ENCODE measurements at places on chromosomes 6 and 20. TPM values are rescaled to one million over a fixed set of nuclear protein-coding genes. Genes with fewer than 3 reads are reported as not detected.

- peak overlapping the region; percentile 50 for H3K4me3 ChIP-seq
- peak; percentile 93 for DNase-seq
- H3K27me3 ChIP-seq = no peaks in the 10 kb centered on the region
- peak overlapping the region; percentile 80 for H3K27ac ChIP-seq
These were observed 40.8 kb upstream of the FOXP4 start for GRCh38 chr6:41505122-41506049.

DNA sequence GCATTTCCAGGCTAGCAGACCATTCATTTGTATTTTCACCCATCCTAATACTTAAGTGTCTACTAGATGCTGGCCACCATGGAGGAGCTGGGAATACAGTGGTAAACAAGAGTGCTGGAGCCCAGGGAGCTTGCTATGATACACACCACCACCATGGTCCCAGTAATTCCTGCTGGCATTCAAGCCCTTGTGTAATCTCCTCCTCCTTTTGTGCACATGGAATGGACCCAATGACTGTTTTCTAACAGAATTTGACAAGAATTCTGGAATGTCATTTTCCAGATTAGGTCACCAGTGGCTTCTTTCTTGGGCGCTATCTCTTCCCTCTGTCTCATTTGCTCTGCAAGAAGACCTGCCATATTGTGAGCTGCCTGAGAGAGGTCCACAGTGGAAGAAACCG, 552.0 kb downstream of the C6orf118 start:
- no peaks in the 10 kb centered on the region for H3K36me3 ChIP-seq
- H3K27ac ChIP-seq = no peak overlapping the region
- H3K27me3 ChIP-seq = no peaks in the 10 kb centered on the region
- H3K4me1 ChIP-seq = no peaks in the 10 kb centered on the region
- DNase-seq = peak; percentile 57
- H3K4me3 ChIP-seq = no peak overlapping the region

NKX2-2 gene
- not detected for total RNA-seq

CGA gene
- not detected for total RNA-seq

All from esophagus muscularis mucosa (tissue), 4 donors.